ENCODE measurements at places on chromosomes 12 and 14.

DNA sequence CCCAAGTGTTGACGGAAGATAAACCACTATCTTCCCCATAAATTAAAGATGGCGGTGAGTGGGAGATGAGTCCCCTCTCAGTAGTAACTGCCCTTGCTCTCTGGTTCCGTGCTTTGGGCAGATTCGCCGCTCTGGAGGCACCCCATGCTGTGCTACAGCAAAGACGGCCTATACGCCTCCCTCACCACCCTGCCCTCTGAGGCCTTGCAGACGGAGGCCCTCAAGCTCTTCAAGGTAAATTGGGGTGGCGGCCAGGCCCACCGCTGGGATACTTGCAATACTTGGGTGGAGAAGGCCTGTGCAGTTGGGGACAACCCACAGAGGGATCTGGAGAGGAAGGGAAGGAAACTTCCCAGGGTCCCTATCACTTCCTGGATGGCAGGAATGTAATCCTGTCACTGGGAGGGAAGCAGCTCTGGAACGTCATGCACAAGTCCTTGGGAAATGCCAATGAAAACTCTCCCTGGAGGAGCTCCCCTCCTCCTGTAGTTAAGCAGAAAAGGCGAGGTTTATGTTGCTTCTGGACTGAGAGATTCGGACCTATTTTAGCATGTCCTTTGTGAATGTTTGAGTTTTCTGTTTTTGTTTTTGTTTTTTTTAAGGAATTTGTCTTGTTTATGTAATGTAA, 22.8 kb downstream of the PIGH start:
- peak; percentile 16 for DNase-seq

GRCh38 chr14:77864085-77864484, 64.2 kb downstream of the ADCK1 start:
- DNase-seq: no peak

- DNase-seq: no peak
These were observed 142.5 kb upstream of the ARID2 start for GRCh38 chr12:45587012-45587411.

DNA sequence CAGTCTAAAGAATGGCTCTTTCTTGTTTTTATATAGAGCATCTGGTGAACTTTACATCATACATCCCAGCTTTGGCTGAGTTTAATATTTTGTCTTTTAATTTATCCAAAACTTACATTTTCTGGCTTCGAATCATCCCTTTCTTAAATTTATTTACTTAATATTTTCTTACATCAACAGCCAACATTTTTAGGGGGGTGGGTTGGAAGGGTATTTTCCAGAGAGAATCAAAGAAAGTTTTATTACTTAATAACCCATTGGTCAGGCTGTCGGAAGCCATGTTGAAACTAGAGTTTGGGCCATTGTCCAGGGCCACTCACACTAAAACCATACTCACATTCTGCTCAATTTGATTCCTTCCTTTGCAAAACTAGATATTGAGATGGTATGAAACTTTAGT, 220.2 kb downstream of the AEBP2 start:
- no peak for DNase-seq

GRCh38 chr12:121905746-121906145, 12.6 kb upstream of the CFAP251 start:
- DNase-seq: no peak

DNA sequence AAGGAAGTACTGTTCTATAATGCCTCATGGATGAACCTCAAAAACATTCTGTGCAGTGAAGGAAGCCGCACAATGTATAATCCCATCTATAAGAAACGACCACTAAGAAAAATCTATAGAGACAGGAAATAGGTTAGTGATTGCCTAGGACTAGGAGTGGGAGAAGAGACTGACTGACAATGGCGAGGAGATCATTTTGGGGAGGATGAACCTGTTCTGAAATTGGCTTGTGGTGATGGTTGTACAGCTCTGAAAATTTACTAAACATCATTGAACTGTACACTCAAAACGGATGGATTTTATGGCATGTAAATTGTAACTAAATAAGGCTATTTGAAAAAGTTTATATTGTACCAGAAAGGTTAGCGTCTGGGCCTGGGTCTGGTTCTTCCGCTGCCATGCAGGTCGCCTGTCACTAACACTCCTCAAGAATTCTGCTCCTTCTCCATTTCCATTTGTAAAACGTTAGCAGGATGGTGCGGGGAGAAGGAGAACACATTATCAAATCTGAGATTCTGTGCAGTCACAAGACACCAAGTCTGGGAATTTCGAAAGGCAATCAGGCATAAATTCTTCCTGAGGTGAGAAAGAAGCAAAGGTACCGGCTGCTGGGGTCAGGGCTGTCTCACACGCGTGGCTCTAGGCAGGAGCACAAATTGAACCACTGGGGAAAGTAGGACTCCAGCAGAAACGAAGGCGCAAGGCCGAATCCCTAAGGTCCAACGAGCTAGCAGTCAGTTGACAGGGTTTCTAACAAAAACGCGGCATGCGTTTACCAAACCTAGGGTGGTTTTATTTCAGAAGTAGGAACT, 845 bp upstream of the COCH start:
- DNase-seq: no peak

- DNase-seq: peak; percentile 73
These were observed 6.0 kb downstream of the FBXW8 start for GRCh38 chr12:116916714-116917114.

DNA sequence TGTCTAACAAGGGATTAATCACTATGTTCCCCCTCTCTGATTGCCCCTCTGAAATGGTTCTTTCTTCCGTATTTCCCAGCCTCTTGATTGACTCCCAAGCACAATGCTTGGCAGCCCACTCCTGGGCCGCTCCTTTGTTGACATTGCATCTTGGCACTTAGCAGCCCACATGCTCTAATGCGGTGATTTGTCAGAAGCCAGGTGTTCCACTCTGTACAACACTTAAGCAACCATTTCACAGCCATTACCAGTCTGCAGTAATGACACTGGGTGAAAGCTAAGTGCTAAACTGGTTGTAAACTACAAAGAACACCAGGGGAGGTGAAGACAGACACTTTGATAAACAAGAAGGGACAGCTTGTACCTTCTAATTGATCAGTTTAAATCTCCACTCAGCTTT, 353.5 kb downstream of the TMEM132D start:
- no peak for DNase-seq
